ENCODE measurements at places on chromosomes 2 and 18.
A peak's percentile ranks its signal among the peaks of the same experiment; 100 is the strongest.

DNA sequence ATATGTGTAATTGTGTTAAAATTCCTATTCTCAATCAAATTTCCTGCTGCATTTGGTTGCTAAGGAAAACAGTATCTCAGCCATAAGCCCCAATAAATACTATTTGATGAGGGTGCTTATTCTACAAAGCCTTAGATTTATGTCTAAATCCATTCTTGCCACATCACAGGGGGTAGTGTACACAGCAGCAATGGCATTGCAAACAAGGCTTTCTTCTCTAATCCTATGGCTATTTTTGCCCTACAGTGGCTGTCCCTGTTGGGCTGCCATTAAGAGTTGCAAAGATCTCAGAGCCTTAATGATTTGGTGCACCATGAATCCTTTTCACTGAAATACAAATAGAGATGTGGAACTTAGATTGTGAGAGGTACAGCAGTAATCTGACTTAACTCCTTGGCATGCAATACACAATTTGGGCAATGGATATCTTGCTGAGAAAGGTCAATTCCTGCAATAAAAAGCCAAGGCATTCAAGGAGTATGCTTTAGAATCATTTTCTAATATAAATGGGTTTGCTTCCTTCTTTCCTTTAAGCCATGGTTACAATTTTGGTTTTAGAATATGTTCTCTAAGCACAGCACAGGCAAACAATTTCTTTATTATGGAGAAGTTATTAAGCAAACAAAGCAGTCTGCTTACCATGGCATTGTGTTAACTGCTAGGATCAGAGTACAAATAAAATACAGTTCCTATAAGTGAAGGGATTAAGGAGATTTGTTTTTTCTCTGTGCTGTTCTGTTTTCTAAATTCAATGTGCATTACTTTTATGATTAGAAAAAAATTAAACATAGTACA, 69.8 kb upstream of the CD302 start:
- DNase-seq: no peak

DNA sequence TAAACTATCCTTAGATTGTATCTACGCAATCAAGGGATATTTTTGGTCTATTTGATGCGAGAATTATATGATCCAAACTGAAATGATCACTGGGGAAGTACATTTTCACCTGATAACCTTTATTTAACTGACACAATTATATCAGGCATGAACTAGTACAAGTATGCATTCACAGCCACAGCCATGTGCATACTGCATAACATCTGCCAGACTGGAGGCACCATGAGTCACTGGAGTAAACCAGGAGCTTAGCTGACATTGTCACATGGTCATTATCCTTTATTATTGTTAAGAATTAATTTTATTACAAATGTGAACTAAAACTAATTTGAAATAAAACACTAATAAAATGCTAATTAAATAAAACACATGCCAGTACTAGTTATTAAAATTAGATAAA, 1127.1 kb downstream of the DPP10 start:
- DNase-seq: no peak

DNA sequence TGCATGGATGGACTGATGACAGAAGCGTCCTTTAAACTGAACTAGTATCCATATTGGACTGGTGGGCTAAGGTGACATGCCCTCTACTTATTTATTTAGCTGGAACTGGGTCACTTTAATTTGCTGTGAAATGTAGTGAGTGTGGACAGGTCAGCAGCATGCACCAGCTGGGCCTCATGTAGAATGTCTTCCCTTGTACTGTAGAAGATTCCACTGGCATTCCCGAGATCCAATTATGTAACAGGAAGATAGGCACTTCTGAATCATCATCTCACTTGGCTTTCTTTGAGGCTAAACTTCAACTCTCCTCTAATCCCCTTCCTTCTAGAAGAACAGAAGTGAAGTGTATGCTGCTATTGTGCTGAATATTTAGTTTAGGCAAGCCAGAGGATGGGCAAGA, 296.2 kb downstream of the SLC8A1 start:
- no peak for DNase-seq

DNA sequence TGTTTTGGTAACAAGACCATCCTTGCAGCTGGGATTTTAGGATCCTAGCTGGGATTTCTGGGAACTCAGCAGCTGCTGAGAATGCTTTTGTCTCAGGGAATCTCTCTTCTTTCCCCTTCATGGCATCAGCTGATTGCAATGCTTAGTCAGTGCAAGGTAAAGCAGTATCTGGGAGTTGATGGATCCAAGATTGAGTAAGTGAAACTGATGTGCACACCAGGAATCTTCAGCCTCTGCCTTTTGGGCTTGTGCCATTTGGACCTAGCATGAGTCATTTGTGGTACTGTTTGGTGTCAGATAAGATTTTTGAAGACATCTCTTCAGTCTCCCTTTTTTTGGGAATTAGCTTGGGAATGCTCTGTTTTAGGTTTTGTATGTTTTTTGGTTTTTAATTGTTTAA, 363.3 kb upstream of the TFPI start:
- no peak for DNase-seq

DNA sequence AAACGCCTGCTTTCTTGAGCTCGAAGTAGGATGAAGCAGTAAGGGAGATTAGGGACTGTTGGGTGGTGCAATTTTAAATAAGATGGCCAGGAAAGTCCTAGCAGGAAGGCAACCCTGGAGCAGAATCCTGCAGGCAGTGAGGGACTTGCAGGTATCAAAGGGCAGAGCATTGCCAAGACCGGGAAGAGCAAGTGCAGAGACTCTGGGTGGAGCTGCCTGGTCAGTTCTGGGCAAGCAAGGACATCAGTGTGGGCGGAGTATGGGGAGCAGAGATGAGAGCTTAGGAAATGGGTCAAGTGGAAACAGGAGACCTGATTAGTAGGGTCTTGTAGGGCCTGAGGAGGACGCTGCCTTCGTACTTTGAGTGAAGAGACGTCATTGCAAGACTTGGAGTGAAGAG, 64.4 kb upstream of the NCK2 start:
- DNase-seq: no peak

DNA sequence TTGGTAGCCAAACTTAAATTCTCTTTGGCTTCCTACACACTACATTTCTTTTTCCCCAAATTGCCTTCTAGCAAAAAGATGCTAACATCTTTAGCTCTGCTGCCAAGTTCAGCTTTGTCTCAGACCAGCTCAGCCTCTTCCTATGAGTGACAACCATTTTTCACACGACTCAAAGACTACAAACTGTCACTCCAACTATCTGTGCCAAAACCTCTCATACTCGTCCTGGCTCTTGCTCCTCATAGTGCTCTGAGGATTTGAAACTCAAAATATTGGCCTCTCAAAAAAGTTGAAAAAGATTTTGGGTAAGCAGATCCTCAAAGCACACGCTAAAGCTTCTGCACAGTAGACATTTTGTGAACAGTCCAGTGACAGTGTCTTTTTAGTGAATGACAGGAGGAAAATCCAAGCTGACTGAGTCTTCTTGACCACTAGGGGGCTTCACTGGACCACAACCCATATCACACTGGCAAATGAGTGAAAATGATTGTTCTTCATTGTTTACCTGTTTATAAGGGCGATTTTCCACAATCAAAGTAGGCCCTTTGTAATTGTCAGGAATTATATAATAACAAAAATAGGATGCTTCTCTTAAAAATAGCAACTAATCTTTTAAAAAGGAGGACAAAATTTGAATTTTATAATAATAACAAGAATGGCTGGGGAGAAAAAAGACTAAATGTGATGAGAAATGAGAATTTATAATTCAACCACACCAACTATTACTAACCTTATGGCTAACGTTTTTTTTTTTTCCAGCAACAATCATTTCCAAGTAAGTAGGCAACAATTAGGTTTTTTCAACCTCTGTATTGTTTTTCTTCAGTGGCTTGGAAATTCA, 85.5 kb upstream of the PGAP1 start:
- DNase-seq: peak; percentile 30

GRCh38 chr18:46759890-46760289, 3.0 kb upstream of the ST8SIA5 start:
- no peak for DNase-seq

DNA sequence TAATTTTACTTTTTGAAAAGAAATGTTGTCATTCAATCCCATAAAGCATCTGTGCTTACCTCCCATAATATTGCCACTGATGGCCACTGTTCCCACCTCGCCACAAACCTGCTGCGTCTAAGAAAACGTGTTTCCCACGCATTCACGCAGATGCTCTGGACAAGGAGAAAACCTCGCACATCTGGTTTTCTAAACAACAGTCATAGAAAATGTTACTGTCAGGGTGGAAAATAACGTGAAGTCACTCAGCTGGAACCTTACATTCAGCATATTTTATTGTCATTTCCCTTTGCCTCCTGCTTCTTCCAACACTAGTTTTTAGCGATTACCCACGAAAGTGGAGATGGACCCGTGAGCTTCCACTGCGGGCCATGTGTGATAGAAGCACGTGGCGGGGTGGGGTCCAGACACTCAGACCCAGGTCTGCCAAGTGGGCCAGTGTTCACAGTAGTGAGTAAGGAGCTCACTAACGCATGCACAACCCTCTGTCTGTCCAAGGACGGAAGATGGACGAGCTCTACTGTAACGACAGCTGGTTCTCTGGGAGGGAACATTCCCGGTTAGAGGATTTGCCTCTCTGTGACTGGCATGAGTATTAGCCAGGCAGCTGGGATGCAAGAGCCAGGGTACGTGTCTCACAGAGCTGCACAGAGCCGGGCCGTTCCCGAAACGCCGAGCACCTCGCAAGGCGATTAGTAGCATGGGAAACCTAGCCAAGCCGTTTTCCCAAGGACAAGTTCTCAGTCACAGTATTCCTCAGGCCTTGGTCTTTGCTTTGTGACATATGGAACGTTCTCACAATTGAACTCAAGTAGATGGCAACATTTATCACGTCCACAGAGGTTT, 94.5 kb downstream of the MTCL1 start:
- DNase-seq: no peak

DNA sequence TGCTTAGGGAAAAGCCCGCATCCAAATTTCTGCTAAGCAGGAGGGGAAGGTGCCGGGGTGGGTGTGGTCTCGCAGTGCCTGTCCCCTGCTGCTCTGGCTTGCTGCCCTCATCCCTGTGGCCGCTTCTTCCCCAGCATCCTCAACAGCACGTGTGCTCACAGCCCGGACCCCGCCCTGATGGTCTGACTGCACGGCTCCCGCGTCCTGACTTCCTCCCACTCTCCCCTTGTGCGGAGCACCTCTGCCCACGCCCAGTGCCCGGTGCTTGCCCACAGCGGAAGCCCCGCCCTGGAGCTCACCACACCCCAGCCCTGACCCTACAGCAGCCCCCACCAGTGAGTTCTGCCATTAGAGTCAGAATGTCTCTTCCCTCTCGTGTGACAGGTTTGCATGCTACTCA, 277.9 kb downstream of the NDUFA10 start:
- DNase-seq: no peak

DNA sequence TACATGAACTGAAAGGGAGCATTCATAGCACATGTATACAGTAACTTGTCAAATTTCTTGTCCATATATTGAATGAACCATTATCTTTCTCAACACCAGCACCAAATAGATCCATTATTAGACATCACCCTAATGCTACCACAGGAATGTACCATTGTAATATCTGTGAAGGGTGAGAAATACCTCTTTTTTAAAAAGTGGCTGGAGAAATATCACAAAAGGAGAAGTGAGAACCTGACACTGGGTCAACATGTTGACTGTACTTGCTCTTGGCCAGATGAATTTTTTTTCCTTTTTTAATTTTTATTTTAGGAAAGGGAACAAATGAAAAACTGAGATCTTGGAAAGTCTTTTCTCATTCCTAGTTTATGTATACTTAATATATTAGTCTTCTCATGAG, 63.5 kb downstream of the CAVIN2 start:
- DNase-seq: no peak

Measured in GM12891 (cell line).